ENCODE measurements at places on chromosomes 3 and 15. TPM values are rescaled to one million over a fixed set of nuclear protein-coding genes. Genes with fewer than 3 reads are reported as not detected.

GRCh38 chr3:156750191-156750873, 75.8 kb upstream of the LEKR1 start:
- DNase-seq = no peak

DNA sequence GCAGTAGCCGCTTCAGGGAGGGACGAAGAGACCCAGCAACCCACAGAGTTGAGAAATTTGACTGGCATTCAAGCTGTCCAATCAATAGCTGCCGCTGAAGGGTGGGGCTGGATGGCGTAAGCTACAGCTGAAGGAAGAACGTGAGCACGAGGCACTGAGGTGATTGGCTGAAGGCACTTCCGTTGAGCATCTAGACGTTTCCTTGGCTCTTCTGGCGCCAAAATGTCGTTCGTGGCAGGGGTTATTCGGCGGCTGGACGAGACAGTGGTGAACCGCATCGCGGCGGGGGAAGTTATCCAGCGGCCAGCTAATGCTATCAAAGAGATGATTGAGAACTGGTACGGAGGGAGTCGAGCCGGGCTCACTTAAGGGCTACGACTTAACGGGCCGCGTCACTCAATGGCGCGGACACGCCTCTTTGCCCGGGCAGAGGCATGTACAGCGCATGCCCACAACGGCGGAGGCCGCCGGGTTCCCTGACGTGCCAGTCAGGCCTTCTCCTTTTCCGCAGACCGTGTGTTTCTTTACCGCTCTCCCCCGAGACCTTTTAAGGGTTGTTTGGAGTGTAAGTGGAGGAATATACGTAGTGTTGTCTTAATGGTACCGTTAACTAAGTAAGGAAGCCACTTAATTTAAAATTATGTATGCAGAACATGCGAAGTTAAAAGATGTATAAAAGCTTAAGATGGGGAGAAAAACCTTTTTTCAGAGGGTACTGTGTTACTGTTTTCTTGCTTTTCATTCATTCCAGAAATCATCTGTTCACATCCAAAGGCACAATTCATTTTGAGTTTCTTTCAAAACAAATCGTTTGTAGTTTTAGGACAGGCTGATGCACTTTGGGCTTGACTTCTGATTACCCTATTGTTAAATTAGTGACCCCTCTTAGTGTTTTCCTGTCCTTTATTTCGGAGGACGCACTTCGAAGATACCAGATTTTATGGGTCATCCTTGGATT, at the start of gene MLH1:
Gene MLH1, plus strand, starts transcription at position 193 of the 958 bp plus-strand sequence. Its CDS starts 30 bp downstream, at position 223.
- peak; percentile 100 for DNase-seq

GRCh38 chr3:104961851-104962250, 404.9 kb upstream of the ALCAM start:
- DNase-seq = no peak

- no peak for DNase-seq
These were observed 26.1 kb downstream of the MGLL start for GRCh38 chr3:127796045-127796830.

DNA sequence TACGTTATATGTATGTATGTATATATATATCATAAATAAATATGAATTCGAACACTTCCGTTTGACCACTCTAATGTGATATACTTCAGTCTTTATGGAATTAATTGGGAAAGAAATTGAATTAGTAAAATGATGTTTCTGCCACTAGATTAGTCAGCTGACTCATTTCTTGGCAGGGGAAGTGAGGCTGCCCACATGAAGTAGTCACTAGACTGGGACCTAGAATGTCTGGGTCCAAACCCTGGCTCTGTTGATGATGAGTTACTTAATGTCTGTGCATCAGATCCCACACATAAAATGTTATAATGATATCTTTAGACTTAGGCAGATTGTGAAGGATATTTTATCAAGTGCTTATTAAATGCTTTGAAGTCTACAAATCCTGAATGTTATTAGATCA, 27.4 kb upstream of the ARL14 start:
- DNase-seq = no peak

DNA sequence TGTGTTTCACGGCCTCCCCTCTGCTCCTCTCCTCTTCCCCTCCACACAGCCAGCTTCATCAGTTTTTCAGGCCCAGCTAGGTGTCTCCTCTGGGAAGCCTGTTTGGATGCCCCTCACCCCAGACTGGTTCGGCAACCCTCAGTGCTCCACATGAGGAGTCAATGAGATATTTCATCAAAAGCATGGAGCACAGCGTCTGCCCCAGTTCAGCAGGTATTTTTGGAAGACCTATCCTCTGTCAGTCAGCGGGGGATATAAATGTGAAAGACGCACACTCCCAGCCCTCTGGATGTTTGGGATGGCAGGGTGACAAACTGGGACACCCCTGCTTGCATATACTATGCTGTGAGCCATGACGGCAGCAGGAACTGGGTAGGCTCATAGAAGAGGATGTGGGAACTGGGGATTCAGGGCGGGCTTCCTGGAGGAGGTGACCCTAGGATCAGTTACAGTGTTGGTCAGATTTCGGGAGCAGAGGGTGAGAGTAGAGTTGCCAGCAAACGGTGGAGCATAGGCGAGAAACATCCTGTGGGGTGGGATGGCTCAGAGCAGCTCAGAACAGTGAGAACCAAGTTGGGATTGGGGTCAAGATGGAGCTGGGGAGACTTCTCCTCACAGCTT, 42.9 kb downstream of the PXYLP1 start:
- no peak for DNase-seq

DNA sequence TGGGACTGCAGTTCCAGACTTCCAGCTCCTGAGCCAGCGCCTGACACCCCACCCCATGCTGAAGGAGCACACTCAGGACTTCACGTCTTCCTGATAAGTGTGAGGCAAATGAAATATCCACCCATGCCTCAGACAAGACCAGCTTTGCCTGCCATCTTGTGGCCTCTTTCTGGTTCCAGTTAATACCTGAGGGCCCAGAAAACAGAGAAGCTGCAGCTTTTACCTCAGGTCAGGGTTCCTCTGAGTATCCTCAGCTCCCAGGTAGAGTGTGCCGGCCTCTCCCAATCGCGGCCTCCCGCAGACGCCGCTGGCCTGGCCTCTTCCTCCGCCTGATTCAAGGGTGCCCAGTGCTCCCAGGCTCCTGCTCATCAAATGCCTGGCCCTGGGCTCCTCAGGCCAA, 5.1 kb upstream of the KLHL6 start:
- no peak for DNase-seq

- no peak for DNase-seq
These were observed 23.0 kb upstream of the MUSTN1 start for GRCh38 chr3:52857864-52858263.

- no peak for DNase-seq
These were observed 33.8 kb upstream of the XIRP1 start for GRCh38 chr3:39226106-39226741.

- DNase-seq = no peak
These were observed 242.8 kb upstream of the GBE1 start for GRCh38 chr3:82004266-82004665.

- DNase-seq = no peak
These were observed 19.9 kb upstream of the SYNM start for GRCh38 chr15:99084965-99085364.

DNA sequence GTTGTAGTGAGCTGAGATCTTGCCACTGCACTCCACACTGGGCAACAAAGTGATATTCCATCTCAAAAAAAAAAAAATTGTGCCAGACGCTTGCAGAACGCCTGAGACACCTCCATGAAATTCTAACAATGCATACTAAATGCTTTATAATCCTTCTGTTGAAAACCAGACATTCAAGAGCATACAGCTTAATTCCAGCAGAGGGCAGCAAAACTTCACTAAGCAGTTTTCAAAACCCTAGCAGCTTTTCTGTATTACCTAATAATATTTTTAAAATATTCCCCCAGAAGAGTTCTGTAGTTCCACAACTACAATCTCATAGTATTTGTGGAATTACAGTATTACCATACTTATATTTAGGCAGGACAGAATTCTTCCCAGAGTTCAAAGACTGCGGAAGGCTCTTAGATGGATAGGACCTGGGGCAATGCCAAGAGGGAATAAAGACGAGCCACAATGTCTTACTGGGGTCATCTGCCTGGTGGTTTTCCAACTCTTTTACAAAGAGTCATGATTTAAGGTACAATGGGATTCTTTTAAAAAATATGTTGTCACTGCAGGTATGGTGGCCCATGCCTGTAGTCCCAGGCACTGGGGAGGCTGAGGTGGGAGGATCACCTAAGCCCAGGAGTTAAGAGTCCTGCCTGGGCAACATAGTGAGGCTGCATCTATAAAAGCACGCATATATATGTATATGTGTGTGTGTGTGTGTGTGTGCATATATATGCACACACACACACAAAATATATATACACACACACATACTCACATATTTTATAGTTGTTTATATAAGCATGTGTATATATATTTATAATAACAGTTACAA, 19.6 kb upstream of the TASOR start:
- DNase-seq = peak; percentile 52

DNA sequence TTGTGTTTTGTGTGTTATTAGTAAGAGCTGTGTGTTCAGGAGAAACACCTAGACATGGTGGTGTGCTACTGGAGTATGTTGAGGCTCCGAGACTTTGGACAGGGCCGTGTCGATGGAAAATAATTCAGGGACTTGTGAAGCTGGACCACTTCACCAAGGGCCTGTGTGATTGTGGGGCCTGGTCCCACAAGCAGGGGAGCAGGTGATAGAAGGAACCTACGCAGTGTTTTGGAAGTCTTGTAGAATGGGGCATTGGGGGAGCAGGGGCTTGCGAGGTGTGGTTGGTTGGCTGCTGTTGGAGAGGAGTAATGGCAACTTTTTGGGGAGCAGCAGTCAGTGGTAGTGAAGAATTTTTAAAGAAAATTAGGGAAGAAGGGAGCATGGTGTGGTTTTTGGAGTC, 48.7 kb downstream of the TRIM71 start:
- DNase-seq = no peak

DNA sequence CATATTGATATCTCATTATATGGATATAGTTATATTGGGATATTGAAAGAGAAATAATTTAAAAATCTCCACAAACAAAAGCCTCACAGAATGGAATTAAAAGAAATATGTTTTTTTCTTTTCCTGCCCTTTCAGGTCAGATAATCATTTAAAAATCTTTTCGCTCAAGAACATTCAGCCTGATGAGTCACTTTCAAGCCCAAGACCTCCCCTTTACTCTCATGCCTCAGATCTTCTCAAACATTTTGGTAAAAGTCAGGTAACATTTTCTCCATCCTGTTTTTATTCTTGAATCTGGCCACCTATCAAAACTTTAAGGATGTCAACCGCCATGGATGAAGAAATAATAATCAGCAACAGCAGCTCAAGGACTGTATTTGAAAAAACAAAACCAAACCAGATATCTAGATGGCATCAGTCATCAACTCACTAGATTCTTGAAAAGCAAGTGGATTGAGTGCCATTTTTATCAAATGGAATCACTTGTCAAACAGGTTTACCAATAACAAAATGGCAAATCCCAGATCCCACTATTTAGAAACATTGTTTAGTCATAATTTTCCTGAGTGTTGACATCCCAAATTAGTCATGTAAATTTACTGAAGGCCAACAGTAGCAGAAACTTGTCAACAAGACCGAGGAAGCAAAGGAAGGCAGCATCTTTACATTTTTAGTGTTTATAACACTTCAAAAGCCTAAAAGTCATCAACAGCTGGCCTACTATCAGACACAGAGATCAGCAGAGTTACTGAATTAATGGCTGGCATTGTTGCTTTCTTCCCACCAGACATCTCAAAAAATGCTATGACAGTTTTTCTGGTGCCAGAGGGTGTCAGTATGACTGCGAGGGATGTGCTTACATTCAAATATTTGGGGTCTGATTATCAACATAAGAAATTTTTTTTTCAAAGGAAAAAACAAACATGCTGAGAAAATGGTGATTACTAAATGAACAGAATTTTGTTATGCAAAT, 444.7 kb downstream of the MAGI1 start:
- no peak for DNase-seq

DNA sequence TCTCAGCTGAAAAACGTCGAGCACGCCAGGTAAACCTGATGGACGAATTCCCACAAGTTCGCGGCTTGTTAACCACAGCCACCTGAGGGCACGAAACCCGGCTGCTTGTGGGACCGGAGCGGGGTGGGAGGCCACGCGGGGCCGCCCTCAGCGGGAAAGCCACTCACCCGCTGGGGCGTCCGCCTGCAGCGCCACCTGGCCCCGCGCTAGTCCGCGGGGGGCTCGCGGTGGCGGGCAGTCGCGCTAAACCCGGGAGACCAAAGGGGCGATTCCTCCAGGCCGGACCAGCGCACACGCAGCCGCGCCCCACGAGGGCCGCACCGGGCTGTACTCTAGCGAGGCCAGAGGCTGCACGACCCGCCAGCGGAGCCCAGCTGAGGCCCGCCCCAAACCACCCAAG, 15.7 kb upstream of the CFAP161 start:
- DNase-seq = no peak

- no peak for DNase-seq
These were observed 777 bp downstream of the RNU5B-1 start for GRCh38 chr15:65305150-65305758.

DNA sequence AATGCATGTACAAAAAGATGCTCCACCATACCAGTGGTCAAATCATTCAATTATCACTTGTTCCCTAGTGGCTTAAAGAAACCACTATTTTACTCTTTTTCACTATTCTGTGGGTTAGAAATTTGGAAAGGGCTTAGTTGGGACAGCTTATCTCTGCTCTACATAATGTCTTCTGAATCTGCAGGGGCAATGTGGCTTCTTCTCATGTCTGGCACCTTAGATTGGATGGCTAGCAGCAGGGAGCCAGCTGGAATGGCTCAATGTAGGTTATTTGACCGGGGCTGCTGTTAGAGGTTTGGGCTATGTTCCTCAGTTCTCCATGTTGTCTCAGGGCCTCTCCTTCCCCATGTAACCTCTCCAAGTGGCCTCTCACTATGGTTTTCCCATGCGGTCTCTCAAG, 57.5 kb upstream of the EPHB1 start:
- DNase-seq = no peak

DNA sequence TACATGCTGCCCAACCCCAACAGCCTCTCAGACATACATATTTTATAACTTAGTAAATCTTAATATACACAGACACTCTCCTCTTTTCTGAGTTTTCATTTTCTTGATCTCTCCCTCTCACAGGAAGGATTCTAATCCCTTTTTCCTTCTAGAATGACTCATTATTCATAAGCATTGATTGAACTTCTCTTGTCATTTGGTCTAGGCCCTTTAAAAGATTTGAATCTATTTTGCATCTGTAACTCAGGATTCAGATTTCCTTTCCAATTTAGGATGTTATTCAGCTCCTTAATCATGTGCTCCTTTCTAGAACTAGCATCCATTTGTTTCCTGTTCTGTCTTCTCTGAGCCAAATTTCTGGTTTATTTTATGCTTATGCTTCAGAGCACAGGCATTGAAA, 624.5 kb upstream of the SGO1 start:
- no peak for DNase-seq

DNA sequence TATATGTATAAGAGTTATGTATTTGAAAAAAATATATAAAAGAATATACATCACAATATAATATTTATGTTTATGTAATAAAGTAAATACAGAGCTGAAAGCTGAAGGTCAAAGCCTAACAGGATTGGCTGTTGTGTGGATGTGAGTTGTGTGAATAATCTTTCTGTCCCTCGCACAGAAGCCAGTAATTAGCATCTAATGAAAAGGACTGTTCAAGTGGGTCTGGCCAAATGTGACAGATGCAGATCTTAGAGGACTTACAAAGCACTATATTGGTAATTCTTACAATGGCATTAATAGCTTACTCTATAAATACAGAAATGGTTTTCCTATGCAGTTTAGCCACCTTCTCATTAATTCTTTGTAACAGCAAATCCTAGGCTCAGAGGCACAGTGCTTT, 2.4 kb downstream of the MKRN3 start:
- no peak for DNase-seq

GRCh38 chr15:69668963-69669362, 216.3 kb downstream of the RPLP1 start:
- no peak for DNase-seq

The NRG4 gene
- 3.0 TPM for polyA plus RNA-seq

The GRIP2 gene
- 0.60 TPM for polyA plus RNA-seq

The HES1 gene
- 105 TPM for polyA plus RNA-seq

The TBC1D2B gene
- 39.5 TPM for polyA plus RNA-seq

The ZNF197 gene
- 38.0 TPM for polyA plus RNA-seq

The HRH1 gene
- 4.4 TPM for polyA plus RNA-seq

Measured in right lung (tissue), 10 donors.